ENCODE measurements at places on chromosomes 2 and 18.

- DNase-seq = no peak
These were observed 16.4 kb upstream of the SERPINB13 start for GRCh38 chr18:63570721-63571120.

GRCh38 chr2:50443868-50444630 lies 587.9 kb downstream of the NRXN1 start:
- peak; percentile 48 for DNase-seq

DNA sequence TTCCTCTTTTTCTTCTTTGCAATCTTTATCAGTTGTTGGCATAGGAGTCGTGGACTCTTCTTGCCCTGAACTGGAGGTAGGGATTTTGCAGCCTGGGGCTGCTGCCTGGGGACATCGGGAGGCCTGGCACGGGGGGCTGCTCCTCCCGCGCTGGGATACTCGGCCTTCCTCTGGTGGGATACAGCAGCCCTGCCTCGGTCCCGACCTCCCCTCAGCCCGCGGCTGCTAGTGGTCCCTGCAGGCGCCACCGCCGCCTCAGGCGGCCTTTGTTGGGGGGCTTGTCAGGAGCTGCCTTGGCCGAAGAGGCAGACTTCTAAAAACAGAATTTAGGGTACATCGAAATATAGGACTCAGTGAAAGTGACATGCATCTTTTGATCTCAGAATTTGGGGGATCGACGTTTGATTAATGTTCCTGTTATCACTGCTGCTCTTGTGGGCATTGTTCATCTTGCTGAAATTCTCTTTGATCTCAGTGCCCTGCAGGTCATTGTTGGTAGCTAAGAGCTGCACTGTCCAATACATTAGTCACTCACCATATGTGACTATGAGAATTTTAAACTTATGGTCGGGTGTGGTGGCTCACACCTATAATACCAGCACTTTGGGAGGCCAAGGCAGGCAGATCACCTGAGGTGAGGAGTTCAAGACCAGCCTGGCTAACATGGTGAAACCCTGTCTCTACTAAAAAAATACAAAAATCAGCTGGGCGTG lies 16.3 kb downstream of the POLR2D start:
- no peak for DNase-seq

DNA sequence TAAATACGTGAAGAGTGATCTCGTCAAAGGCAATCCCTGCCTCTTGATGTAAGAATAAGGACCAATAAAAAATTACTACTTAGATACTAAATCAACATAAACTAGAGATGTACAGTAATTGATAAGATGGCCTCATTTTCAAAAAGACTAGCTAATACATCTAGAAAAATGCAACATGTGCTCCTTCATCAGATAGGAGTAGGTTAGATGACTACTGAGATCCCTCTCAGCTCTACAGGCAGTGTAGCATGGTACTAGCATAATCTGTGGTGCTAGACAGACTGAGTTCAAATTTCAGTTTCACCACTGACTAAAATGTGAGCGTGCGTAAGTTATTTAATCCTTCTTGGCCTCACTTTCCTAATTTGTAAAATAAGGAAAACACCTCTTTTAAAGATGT lies 82.6 kb upstream of the FRZB start:
- no peak for DNase-seq

DNA sequence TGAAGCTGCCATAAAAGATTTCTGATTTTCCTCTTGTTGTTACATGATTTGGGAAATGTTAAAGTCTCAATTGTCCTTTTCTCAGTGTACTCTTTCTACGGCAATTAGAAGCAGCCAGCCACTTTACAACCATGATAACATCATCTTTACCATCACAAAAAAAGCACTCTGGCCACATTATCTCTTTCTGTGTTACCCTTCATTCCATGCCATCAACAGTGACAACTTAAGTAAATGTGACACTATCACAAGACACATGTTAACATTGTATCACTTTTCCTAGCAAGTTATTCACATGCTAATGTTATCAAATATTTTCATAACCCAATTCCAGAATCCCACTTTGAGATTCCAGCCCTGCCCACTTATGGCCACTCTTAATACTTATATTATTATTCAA lies 131.2 kb downstream of the TMX3 start:
- no peak for DNase-seq

DNA sequence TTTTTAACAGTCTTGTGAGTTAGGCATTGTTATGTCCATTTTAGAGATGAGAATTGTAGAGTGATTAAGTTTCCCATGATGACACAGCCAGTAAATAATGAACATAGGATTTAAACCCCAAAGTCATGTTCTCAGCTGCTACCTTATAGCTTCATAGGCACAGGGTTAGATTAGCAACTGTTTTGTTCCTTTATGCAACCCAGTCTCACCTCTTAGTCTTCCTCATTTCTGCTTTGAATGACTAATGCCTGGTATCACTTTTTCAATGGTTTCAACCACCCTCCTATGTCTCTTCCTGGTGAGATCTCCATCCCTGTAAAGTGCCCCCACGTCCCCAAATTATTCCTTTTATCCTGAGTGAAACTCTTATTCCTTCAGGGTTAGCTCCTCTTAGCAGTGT lies 44.3 kb downstream of the MFSD6 start:
- no peak for DNase-seq

- no peak for DNase-seq
These were observed 75.1 kb downstream of the RFTN2 start for GRCh38 chr2:197600306-197600705.

DNA sequence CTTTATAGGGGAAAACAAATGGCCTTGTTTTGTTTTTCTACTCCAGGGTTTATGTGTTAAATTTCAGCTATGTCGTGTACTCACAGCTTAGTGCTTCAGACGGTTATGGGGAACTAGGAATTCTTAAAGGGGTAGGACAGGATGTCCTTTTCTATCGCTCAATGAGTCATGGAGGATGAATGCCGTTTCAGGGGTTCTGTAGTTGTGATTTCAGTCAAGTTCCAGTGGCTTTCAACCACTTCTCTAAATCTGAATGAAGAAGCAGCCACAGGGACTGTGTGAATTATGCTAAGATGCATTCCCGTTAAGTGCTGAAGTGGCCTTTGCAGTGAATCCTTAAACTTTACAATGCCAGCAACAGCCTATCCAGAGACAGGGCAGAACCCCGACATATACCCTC lies 1231.7 kb upstream of the ZEB2 start:
- no peak for DNase-seq

GRCh38 chr2:20397811-20398447 lies 47.3 kb upstream of the PUM2 start:
- DNase-seq = no peak

- no peak for DNase-seq
These were observed 539.0 kb upstream of the PIK3C3 start for GRCh38 chr18:41416044-41416443.

- no peak for DNase-seq
These were observed 78.2 kb downstream of the TNP1 start for GRCh38 chr2:216781709-216782108.

GRCh38 chr2:72003796-72004195 lies 143.9 kb downstream of the CYP26B1 start:
- no peak for DNase-seq

DNA sequence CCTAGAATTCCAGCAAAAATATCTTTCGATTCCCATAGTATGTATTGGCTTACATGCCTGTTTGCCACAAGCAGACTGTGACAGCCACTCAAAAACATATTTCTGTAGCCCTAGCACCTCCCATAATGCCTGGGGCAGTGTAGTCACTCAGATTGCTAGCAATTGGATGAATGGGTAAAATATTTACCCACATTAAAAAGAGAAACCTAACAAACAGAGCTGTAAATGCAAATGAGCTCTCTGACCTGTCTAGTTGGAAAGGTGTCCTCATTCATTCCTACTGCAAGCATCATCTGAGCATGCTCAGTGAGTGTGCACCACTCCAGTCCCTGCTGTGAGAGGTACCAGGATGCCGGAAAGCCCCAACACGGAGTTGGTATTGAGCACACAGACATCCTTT lies 234.0 kb upstream of the RAB12 start:
- DNase-seq = no peak

DNA sequence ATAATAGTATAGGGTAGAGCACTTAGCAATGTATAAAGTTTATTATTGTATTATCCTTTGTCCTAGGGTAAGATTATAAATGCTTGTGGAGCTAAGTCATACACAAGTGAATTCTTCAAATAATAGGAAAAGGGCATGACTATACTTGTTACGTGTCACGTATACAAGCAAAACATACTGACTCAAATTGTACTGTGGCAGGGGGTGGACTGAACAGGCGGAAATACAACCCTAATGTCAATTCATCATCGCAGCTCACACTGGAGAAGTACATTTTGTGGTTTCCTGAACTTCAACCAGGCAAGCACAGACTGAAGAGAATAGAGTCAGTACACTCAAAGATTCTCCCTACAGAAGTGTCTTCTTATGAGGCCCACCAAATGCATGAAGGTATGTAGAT lies 201.0 kb downstream of the MBD2 start:
- no peak for DNase-seq

DNA sequence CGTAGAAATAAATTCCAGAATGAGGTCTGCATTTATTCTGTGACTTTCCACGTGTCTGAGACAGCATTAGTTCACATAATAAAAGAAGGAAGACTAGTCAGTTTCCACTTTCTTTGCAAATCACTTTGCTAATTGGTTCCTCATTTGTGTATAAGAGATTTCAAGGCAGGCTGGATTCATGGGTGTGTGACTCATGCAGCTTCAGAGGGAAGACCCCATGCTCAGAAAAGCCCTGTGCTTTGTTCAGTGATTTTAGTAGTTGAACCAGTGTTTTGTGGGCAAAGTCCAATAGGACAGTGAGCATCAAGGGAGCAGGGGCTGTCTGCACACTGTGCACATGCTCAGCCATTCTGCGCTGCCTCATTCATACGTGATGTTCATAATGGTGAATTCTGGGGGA lies 297.8 kb downstream of the DLGAP1 start:
- DNase-seq = no peak

GRCh38 chr2:198660501-198660900 lies 797.2 kb downstream of the SATB2 start:
- no peak for DNase-seq

DNA sequence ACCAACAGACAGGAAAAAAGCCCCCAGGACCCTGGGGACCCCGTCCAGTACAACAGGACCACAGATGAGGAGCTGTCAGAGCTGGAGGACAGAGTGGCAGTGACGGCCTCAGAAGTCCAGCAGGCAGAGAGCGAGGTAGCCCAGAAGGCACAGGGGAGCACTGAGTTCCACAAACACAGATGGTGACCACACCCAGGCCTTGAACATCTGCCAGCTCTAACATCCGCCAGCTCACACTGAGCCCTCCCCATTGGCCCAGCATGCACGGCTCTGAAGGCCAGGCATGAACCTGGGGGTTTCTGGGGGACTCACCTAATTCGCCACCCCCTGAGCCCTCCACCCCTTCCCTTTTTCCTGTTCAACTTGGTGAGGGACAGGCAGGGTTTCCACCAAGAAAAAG lies 25.6 kb upstream of the PRLH start:
- peak; percentile 34 for DNase-seq

GRCh38 chr18:35817604-35818352 lies 154.7 kb upstream of the RMP24 start:
- no peak for DNase-seq

DNA sequence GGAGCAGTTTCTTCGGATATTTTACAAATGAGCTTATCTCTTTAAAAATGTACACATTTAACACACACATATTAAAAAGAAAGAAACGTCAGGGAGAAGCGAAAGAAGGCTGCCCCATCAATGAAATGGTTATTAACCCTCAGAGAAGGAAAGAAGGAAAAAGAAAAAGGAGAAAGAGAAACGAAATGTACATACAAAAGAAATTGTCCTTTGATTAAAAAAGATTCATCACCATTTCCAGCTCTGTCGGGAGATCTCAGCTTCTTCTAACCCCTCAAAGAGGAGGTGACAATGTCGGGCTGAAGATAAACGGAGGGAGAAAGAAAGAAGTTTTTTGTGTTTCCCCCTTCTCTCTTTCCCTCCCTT lies 1.5 kb downstream of the IKZF2 start:
- DNase-seq = no peak

- DNase-seq = peak; percentile 96
These were observed at the start of gene ITPRID2 for GRCh38 chr2:181891258-181891965. Gene ITPRID2, plus strand, starts transcription at chr2:181891730. Its CDS starts 337 bp downstream, at chr2:181892067.

DNA sequence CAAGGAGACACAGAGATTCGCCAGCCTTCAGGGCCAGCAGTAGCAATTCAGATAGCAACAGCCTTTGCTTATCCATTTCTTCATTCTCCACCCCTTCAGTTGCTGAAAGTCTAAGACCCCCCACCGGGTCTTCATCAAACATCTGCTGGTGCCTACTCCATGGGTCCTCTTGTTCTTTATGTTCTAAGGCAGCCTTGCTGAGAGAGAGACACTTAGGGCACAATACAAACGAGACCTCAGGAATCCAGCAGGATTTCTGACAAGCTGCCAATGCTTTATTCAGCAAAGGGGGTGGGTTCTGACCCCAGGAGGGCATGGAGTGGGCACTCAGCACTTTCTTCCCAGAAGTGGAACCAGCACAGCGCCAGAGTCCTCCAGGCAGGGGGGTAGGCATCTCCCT lies 36.2 kb upstream of the CNGA3 start:
- DNase-seq = no peak

DNA sequence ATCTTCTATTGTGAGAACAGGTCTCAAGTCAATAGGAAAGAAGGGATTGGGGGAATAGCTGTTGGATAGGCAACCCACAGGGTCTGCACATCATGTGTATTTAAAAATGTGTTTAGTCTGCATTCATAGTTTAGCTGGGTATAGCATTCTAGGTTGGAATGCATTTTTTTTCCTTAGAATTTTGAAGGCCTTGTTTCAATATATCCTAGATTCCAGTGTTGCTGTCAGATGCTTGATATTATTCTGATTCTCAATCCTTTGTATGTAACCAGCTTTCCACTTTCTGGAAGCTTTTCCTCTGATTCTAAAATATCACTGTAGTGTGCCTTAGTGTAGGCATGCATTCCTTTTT lies 9.0 kb upstream of the ATP8B1 start:
- DNase-seq = no peak

- peak; percentile 96 for DNase-seq
These were observed 216.3 kb downstream of the C1D start for GRCh38 chr2:67846370-67847070.

DNA sequence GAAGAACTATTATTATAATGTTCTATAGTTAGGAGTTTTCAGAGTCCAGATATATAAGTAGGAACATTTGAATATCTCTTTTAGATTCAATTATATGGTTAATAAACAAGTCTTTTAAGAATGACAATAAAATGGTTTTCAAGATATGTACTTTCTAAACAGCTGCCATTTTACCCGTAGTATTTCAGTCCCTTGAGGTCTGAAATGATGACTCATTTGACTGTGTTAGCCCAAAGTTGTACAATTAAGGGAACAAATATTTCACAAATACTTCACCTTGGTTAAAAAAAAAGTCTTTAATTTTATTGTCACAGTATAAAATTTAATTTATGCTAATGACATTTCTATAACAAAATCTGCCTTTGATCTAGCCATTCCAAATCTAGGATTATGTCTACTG lies 91.6 kb upstream of the TANK start:
- no peak for DNase-seq

DNA sequence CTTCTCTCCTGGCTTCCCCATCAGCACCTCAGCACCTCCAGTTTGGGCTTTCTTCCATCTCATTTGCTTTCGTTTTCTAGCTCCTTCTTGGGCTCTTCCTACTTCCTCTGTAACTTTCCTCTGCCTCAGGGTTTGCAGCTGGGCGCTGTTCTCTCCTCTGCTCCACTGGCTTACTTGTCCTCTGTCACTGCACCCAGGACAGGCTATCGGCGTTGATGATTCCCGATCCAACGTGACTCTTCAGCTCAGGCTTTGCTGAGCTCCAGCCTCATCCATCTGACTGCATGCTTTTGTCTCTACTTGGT lies 362.4 kb downstream of the CYRIA start:
- no peak for DNase-seq
